Urothelium cell line (cell line): ENCODE measurements at places on chromosomes 6 and 20.
A peak's percentile ranks its signal among the peaks of the same experiment; 100 is the strongest.

DNA sequence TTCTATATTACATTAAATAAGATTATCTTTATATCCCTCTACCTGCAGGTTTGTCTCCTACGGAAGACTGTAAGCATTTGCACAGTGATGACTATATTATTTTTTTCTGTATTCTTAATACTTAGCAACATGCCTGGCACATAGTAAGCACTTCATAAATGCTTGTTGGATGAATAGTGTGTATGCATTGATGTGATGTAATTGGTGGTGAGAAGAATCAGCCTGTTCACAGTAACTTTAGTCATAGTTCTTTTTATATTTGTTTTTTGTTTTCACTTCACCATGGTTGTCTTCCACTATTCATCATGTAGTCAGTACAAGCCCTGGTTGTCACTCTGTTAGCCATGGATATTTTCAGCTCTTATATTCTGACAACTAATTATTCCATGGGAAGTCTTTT, 184.0 kb upstream of the FLRT3 start:
- no peak for DNase-seq

DNA sequence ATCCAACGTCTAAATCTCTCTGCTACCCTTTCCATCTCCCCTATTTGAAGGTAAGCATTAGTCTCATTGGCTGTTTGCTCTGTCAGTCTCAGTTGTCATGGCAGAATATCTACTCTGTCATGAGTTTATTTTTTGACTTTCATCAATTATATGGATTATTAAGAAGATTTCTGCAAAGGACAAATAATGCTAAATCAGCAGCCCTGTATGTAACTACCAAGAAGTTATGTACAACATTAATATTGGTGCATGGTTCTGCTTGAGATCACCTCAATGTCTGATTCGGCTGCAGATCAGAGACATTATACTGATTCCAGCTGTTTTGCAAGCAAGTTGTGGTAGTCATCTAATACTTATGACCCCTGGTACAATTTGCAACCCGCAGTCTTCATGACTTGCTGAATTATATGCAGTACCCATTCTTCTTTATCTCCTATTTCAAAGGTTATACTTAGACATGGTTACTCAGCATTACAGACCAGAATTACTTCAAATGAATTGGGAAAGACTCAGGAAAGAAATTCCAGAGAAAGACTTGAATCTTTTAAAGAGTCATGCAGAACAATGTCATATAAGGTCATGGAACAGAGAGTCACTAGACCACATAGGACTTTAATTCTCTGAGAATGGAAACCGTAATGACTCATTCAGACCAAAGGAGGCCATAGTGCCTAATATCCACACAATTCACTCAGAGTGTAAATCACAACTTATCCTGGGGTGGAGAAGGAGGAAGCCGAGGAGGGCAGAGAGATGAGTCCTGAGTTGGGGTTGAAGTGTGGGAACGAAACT, 201.4 kb downstream of the IBTK start:
- DNase-seq: peak; percentile 13

GRCh38 chr20:3210346-3210745, 1.0 kb downstream of the ITPA start:
- no peak for DNase-seq

- no peak for DNase-seq
Measured at GRCh38 chr6:10599046-10599445, 77.9 kb downstream of the GCNT2 start.

- DNase-seq: peak; percentile 58
Measured at GRCh38 chr6:107304421-107305025, 154.8 kb downstream of the PDSS2 start.

DNA sequence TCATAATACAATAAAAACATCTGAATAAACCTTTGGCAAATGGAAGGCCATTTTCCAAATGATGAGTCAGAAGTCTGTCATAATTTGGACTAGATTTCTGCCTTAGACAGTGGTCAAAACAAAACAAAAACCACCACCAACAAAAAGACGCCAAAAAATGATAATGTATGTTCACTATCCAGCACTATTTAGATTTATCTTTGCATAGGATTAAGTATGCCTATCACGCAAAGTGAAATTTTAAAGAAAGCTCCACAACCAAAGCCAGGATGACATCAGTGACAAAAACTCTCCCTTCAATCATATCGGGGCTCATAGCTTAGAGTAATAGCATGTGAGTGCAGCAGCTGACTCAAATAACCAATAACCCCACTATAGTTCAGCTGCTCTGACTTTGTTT, 201.9 kb downstream of the MOXD1 start:
- DNase-seq: no peak

- DNase-seq: no peak
Measured at GRCh38 chr20:48556956-48557355, 270.8 kb downstream of the PREX1 start.

DNA sequence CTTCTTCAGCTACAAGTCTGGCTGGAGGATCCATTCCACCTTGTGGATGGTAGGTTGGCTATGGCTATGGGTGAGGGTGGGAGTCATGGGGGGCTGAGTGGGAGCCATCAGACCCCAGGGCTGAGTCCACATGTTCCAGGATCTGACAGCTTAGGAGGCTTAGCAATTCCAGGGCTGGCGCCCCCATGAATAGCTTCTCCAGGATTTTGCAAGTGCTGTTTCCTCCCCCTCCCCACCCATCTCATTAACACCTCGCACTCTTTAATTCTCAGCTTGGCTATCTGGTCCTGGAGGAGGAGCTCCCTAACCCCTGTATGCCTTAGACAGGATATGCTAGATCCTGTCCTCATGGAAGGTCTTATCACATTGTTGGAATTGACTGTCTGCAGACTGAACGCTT, 39.0 kb upstream of the ANGPT4 start:
- DNase-seq: no peak

- no peak for DNase-seq
Measured at GRCh38 chr6:114151064-114151690, 180.2 kb upstream of the HDAC2 start.

GRCh38 chr6:150209415-150209814, 66.6 kb downstream of the PPP1R14C start:
- DNase-seq: no peak

DNA sequence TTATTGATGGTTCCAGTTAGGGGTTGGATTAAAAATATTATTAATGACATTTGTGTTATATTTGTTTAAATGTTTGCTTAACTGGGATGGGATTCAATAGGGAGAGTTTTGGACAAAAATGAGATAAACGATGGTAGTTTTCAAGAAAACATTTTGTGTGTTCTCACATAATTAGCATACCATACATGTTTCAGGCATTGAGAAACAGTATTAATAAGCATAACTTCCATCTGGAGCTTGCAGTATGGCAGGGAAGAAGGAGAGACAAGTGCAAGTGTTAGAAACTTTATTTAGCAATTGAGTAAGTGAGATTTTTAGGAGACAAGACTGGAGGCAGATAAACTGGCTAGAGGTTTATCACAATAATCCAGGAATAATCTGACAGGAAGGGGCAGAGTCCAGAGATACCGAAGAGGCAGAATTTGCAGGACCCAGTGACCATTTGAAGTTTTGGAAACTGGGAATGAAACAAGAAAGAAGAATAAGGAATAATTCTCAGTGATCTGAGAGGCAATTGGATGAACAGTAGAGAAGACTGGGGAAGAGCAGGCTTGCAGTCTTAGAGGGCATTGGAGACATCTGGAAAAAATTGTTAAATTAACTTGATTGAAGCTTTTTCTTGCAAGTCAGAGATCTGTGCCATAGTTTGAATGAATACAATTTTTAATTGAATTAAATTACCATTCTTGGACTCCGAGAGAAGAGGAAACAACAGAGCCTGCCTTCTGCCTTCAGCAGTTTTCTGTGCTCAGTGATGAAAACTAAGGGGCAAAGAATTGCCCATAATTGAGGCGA, 73.0 kb upstream of the PTCHD4 start:
- DNase-seq: no peak
